ENCODE measurements at places on chromosomes 6 and 20. TPM values are rescaled to one million over a fixed set of nuclear protein-coding genes. Genes with fewer than 3 reads are reported as not detected.

Gene ARFGEF3
- not detected for polyA plus RNA-seq

Gene RCAN2
- polyA plus RNA-seq = 4.7 TPM

Gene DZANK1
- polyA plus RNA-seq = 0.87 TPM

DNA sequence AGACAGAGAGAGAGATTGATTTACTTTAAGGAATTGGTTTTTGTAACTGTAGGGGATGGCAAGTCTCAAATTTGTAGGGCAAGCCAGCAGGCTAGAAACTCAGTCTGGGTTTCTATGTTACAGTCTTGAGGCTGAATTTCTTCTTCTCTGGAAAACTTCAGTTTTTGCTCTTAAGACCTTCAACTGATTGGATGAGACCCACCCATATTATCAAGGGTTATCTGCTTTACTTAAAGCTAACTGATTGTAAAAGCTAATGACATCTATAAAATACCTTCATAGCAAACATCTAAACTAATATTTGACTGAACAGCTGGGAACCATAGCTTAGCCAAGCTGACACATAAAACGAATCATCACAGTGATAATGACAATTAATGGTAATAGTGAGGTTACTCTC lies 22.4 kb downstream of the SLC35F1 start:
- DNase-seq = no peak

DNA sequence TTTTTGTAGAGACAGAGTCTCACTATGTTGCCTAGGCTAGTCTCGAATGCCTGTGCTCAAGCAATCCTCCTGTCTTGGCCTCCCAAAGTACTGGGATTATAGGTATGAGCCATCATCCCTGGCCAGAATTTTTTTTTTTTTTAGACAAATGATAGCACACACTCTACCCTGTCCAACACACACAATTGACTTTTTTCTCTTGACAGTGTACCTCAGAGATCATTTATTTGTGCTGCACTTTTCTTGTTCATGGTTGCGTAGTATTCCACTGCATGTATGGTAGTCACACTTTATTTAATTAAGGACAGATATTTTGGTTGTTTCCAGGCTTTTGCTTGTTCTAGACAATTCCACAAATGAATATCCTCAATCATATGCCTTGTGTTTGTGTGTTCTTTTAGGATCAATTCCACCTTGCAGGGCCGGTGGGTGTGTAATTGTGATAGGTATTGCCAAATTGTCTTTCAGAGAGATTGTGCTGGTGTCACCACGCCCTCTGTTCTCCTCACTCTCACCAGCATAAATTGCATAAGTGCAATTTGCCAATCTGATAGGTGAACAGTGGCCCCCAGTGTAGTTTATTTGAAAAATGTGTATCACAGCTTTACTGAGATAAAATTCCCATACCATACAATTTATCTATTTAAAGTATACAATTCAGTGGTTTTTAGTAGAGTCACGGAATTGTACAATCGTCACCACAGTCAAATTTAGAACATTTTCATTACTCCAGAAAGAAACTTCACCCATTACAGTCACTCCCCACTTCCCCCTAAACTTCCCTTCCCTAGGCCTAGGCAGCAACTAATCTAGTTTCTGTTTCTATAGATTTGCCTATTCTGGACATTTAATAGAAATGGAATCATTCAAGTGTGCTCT lies 20.1 kb downstream of the SRC start:
- no peak for DNase-seq

DNA sequence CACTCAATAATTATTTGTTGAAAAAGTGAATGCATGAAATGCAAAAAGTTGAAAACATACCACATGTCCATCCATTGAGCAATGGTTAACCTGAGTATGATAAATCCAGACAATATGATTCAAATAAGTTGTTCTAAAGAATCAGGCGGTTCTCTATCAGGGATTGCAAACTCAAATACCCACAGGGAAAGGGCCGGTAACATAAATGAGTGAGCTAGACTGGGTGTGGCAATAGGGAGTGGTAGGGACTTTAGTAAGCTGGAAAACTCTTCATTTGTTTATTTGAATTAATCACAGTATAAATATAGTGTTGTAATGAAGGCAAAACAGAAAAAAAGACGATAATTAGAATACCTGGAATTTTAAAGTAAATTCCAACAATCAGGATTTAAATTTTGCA lies 106.3 kb downstream of the BCAS1 start:
- no peak for DNase-seq

DNA sequence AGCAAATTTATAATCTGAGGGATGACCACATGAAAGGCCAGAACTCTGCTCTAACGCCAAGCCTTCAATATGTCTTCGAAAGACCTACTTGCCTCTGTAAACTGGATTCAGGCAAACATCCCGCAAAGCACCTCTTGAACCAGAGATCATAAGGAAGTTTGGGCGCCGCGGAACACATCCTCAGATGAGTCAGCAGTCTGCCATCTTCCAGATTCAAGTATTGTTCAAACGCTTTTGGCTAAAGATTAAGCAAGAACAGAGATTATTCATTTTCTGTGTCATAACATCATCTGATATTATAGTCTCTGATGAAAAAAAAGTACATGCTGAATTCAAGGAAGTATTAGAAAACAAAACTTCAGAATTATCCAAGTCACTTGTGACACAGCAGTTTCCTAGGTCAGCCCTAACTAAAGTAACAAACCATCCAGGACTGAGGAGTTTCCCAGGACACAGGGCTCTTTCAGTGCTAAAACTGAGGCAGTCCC lies 20.8 kb downstream of the TBC1D7 start:
- DNase-seq = no peak

- no peak for DNase-seq
These were observed 4.8 kb downstream of the BCAS1 start for GRCh38 chr20:54065601-54066038.
